RKO (cell line): ENCODE measurements at places on chromosomes 12 and 14.

DNA sequence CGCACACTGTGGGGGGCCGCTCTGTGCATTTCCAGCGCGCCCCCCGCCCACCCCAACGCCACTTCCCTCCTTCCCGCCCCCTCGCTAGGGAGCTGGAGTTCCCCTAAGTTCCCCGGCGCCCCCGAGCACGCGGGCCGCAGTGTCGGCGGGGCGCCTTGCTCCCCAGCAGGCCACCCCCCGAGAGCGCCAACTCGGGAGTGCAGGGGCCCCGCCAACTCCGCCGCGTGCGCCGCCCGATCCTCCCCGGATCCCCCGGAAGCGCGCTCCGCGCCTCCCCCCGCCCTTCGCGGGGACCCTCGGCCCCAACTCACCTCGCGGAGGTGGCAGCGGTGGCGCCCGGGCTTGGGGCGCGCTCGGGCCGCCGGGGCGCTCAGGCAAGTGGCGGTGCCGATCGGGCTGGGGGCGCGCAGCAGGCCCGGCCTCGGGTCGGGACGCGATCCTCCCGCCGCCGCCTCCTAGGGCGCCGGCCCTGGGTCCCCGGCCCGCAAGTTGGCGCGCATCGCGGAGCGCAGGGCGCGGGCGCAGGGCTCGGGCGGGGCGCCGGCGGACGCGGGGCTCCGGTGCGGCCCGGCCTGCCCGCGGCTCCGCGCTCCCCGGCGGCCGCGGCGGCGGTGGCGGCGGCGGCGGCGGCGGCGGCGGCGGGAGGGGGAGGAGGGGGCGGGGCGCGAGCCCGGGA is at the start of gene NCOR2:
TSS of gene NCOR2 (minus strand) at position 616 of the 676 bp plus-strand sequence. CDS start 72,361 bp downstream, outside the sequence.
- peak; percentile 29 for DNase-seq

- no peak for DNase-seq
Observed at GRCh38 chr12:57092876-57093414, 4.0 kb downstream of the NAB2 start.

GRCh38 chr12:49888461-49889151 is 15.1 kb downstream of the FAIM2 start:
- no peak for DNase-seq

GRCh38 chr14:65703996-65704395 is 291.5 kb downstream of the FUT8 start:
- DNase-seq: no peak

- no peak for DNase-seq
Observed at GRCh38 chr12:78473136-78473535, 391.4 kb upstream of the SYT1 start.

DNA sequence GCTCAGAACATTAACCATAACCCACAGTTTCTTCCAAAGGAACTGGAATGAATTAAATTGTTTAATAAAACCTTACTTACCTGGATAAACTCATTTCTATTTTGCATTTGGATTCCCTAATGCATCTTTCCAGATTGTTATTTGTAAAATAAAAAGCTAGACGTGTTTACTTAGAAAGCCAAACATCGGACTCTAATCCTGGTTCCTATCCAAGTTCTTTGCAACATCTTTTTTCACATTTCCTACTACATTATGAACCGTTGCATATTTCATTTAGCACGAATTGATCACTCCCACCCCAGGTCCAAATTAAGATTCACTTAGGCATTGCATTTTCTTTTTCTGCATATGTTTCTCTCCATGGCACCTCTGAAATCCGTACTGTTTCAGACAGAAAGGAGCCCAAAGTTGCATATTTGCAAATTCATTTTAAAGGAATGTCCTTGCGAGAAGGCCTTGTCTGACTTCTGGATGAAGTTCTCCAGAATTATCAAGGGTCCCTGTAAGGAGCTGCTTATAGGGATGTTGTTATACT is 164.4 kb upstream of the GSC start:
- no peak for DNase-seq

DNA sequence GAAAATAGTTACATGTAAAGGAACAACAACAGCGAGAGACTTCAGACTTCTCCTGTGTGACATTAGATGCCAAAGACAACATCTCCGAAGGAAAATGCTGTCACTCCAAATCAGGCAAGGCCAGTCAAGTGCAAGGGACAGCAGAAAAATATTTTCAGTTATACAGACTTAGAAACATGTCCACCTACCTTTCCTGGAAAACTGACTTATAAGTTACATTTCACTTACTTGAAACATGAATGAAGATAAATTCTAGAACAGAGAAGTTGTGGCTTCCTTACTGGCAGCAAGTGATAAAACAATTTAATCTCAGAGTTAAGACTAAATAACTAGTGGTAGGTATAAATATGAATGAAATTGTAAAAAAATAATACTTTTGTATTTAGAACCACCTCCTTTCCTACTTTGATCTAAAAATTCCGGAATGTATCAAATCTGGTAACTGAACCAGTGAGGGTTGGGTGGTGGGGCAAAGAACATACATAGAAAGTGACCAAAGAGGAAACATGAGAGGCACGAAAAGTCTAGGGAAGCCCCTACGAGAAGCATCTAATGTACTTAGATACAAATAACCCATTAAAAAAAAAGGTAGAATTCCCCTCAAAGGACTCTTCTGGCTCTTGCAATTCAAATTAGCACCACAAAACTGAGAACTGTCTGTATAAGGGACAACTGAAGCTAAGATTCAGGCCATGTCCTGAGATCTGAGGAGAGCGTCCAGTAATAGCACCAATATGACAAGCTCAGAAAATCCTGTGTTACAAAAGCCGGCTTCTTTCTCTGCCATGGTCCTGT is 21.2 kb downstream of the MTHFD1 start:
- no peak for DNase-seq

GRCh38 chr14:81633496-81633895 is 99.8 kb upstream of the SEL1L start:
- DNase-seq: no peak

DNA sequence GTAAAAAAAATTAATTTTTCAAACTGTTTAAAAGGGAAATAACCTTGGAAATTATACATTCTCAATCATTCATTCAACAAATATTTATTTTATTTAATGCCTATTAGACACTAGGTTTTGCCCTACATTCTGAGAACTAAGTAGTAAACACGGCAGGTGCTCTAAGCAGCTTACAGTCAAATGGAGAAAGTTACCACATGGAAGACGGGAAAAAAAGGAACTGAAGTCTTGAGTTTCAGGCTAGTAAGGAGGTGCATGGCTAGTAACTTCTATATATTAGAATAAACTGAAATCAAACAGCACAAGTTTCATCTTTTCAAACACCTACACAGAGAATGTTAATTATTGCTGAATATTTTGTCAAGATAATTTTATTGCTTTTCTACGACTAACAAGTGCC is 52.9 kb downstream of the C12orf42 start:
- DNase-seq: no peak

DNA sequence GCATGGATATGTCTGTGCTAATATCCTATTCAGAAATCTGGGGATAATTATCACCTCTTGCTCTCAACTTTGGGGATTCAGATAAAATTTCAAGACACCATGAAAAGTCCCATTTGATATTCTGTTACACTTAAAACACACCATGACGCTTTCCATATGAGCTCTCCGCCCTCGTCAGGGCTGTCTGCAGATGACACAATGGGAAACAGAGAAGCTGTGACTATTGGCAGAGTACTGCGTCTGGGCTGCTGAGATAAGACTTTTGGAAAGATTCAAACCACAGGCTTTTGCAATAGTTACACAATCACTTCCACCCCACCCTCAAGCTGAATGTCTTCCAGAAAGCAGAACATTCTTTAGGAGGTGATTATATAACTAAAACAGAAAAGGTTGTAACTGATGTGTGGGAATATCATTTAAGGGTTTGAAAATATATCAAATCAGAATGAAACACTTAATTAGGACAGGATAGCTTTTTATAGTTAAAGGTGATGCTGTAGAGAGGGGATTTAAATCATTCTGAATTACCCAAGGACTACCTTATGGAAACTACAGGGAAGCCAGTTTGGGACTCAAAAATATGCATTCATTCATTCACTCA is 75.3 kb upstream of the TMPO start:
- no peak for DNase-seq

- no peak for DNase-seq
Observed at GRCh38 chr12:94098466-94098865, 49.9 kb upstream of the PLXNC1 start.

GRCh38 chr12:106205208-106206069 is 42.4 kb downstream of the CKAP4 start:
- DNase-seq: no peak

DNA sequence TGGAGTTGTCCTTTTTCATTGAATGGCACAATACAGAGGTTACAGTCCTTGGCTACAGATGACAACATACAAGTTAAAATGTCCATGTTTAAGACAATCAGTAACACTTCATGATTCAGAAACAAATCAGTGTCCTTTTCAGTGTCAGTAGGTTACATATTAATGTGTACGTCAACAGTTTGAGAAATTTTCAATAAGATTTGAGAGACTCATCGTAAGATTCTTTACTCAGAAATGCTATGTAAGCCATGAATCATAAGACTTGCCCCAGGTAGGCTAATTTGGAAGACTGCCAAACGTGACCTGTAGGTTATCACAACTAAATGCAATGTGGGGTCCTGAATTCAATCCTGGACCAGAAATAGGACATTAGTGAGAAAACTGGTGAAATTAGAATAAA is 3.5 kb downstream of the RDH12 start:
- DNase-seq: no peak

DNA sequence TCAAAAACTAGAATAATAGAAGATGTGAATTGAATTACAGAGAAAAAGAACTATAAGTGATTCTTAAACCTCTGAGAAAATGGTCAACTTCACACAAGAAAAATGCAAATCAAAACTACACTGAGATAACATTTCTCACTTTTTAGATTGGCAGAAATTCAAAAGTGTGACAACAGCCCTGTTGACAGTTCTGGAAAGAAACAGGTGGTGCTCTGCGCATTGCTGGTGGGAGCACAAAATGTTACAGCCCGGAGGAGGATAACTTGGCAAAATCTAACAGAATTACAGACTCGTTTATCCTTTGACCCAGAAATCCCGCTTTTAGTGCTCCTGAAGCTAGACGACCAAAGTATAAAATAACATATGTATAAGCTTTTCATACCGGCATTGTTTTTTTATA is 222.5 kb upstream of the CNTN1 start:
- DNase-seq: no peak

- DNase-seq: no peak
Observed at GRCh38 chr14:28141662-28142061, 624.9 kb upstream of the FOXG1 start.

DNA sequence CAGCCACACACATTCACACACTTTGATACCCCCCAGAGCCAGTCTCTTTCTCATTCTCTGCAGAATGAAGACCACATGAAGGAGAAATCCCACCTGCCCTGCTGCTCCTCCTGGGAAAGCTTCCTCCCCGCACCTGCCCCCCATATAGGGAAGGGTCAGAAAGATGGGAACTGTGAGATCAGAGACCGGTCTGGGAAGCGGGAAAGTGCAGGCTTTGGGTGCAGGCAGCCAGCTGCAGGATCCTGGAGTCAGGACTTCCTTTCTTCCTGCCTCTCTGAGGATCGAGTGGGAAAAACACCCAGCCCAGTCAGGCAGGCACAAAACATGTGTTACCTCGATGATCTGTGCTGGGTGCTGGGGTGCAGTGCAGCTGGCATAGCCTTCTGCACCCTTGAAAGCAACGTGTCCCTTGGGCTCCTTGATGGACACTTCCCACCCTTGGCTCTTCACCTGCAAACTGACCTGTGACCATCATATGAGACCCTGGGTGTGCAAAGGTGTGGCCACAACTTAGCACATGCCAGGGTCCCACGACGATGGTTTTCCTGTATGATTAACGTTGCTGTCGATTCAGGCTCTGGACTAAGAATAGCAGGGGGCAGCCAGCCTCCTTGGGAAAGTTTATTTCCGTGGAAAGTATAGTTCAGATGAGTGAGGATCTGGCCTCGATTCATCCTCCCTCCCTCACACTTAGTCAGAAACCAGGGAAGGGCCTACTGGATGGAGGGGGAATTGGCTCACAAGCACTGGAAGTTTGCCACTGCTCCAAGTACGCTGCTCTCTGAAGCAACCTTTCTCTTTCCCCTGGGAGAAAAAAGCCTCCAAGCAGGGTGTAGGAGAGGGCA is 105.4 kb upstream of the MED13L start:
- DNase-seq: peak; percentile 14

DNA sequence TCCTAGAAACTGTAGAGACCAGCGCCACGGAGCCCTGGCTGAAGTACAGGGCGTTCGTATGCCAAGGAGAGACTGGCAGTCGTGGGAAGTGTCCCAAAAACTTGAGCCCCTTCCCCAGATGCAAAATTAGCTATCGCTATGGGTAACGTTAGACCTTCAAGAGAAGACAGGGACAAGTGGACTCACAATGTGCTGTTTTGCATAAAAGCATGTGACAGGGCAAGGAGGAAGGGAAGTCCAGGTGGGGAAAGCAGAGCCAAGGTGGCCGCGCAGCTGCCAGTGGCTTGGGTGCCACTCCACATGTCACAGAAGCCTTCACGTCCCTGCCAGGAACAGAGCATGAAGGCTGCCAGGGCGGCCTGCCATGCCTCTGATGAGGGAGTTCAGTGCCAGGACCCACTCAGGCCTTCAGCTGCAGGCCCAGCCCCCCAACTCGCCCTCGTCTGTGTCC is 61.2 kb upstream of the DYNC1H1 start:
- no peak for DNase-seq

GRCh38 chr12:26156201-26156871 is 31.5 kb upstream of the BHLHE41 start:
- DNase-seq: no peak

- DNase-seq: no peak
Observed at GRCh38 chr12:105622220-105622619, 291.7 kb downstream of the C12orf75 start.

GRCh38 chr12:32027684-32028365 is 68.6 kb downstream of the RESF1 start:
- DNase-seq: no peak

GRCh38 chr12:43578782-43579181 is 26.8 kb upstream of the ADAMTS20 start:
- DNase-seq: no peak

DNA sequence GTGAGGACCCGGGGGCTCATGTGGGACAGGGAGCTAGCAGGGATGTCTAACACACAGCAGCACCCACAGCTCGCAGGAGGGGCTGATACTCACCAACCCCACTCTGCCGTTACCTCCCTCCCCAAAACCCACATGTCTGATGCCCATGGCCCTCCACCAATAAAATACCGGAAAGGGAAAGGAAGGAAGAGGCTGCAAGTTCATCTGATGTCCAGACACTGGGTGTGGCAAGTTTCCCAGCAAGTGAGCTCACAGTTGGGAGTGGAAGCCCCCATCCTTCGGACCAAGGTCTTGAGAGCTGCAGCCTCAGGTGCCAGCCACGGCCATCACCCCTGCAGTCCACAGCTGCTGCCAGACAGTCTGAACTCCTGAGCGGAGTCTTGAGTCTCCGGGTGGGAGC is 39.3 kb upstream of the DIO3 start:
- DNase-seq: no peak

GRCh38 chr12:118059341-118060191 is 1.4 kb downstream of the WSB2 start:
- peak; percentile 44 for DNase-seq

DNA sequence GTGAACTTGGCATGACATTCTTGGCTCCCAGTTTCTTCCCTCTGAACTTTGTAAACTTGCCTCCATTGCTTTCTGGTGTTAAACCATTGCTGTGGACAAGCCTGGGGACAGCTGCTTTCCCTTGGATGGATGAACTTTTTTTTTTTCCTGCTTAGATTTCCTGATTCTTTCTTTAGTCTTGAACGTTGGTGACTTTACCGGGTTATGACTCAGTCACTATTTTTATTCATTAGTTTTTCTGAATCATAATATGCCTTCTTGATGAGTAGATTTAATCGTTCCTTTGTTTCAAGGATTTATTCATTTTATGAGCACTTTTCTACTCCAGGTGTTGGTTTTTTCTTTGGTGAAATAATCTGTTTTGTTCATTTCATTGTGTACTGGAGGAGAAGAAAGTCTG is 155.0 kb upstream of the RTL1 start:
- DNase-seq: peak; percentile 2
